ENCODE measurements at places on chromosomes 2 and 18.

DNA sequence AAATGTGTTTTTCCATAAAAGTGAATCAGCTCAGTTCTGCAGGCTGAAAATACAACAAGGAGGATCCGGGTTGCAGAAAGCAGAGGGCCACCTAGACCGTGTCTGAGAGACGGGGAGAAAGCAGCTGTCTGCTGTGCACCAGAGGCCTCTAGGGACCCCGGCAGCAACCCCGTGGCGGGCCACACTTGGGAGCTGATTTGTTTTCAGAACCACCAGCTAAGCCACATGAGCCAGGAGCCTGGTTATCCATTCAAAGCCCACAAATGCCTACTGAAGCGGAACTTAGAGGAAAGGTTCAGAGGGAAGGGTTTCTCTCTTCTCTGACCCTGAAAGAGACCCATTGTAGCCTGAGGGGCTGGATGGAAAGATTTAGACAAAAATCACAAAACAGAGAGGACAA, 28.4 kb upstream of the ID2 start:
- DNase-seq = no peak

- no peak for DNase-seq
Measured at GRCh38 chr2:39403311-39403710, 33.8 kb downstream of the MAP4K3 start.

GRCh38 chr2:48940606-48941005, 185.1 kb upstream of the LHCGR start:
- DNase-seq = no peak

GRCh38 chr2:232354069-232354468, 24.5 kb upstream of the ALPP start:
- no peak for DNase-seq

DNA sequence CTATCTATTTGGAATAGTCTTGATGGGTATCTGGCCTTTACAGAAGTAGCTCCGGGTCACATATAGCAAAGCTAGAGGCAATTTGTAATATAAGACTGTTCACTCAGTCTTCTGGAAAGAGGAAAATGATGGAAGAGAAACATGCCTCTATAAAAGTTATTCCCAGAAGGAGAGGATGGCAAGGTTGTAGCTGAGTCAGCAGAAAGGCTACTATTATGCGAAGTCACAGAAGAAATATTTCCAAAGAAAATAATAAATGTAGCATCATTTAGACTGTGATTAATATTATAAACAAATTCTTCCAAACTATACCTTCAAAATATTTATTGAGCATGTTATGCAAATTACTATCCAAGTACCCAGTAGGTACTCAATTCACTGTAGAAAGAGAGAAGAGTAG, 1027.7 kb upstream of the TMEFF2 start:
- DNase-seq = no peak

DNA sequence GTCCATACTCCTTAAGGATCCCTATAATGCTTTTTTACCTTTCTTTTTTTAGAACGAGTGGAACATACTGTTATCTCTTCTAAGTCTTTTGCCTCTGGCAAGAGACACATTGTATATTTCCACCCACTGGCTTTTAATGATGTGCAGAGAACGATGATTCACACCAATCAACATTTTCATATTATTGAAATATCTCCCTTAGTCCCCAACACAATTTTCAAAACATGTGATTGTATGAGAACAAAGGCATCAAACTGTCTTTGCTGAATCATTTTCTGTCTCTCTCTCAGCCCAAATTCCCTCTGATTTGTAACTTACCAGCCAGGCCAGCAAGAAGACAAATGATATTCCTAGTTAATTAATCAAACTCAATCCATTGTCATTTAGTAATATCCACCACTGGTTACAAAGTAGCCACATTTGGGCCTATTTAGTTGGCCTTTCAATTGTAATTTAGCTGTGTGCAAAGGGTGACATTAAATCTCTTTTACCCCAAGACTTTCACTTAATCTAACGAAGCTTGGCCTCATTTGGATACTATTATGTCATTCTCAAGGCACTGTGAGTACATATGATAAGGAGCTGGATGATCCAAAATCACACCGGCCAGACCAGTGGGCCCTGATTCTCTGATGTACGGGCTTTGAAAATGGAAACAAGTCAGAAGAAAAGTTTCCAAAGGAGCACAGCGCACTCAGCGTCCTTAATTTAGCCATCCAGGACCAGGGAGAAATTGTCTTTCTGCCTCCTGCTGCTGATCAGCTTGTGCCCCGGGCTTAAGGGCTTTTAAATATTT, 185.1 kb downstream of the SCG2 start:
- DNase-seq = no peak

GRCh38 chr2:2399396-2399795, 68.3 kb upstream of the MYT1L start:
- no peak for DNase-seq

- DNase-seq = no peak
Measured at GRCh38 chr2:101291973-101292372, 16.5 kb downstream of the RNF149 start.

DNA sequence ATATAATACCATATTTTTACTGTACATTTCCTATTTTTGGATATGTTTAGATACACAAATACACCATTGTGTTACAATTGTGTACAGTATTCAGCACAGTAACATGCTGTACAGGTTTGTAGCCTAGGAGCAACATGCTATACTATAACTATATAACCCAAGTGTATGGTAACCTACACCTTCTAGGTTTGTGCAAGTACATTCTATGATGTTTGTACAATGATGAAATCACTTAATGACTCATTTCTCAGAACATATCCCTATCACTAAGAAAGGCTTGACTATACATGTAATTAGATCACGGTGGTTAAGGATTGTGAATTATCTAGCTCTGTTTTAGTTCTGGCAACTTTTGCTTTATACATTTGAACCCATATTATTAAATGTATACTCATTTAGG, 31.3 kb downstream of the NPHP1 start:
- no peak for DNase-seq

GRCh38 chr2:105754994-105755393, 10.3 kb downstream of the NCK2 start:
- no peak for DNase-seq

- no peak for DNase-seq
Measured at GRCh38 chr18:56988022-56988421, 158.9 kb upstream of the BOD1L2 start.
